ENCODE measurements at places on chromosomes 1 and 21.

DNA sequence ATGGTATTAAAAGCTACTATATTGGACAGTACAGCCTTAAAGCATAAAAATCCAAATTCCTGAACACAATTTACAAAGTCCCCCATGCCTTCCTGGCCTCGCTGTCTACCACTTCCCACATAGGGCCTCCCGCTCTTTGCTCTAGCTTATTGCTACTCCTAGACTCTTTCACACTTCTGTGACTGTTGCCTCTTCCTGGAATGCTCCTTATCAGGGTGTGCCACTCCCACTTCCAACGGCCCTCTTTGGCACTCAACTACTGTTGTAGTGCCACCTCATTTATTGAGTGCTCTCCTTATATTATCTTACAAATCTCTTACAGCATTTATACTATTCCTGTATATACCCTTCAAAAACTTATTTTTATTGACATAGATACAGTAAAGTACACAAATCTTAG is 4.8 kb downstream of the SARS1 start:
- DNase-seq, result no peak

GRCh38 chr1:76625886-76626678 is 241.2 kb upstream of the ST6GALNAC5 start:
- DNase-seq, result no peak

DNA sequence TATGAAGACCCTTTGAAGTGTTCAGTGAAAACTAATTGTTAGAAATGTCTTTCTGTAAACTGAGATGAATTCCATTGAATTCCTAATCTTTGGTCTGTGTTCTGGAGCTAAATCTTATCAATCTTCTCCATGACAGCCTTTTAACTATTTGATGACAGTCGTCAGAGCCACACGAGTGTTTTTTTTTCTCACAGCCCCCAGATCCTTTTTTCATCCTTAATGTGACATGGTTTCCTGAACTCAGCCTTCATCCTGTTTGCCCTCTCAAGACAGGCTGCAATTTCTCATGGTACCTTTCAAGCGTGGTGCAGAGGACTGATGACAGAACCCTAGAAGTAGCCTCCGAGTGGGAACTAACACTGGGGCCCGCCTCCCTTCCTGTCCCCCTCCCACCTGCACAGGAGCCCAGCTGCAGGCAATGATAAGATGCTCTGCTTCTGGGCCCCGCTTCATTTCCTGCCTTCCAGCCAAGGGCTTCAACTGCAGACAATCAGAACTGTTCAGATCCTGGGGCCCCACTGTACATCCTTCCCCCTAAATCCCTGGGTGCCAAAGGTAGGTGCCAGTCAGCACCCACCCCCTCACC is 114.6 kb upstream of the VAV3 start:
- no peak for DNase-seq

- DNase-seq, result no peak
These were observed 31.0 kb downstream of the KRTAP24-1 start for GRCh38 chr21:30251781-30252180.

- DNase-seq, result no peak
These were observed 172.9 kb upstream of the RUNX1 start for GRCh38 chr21:35222021-35222420.

DNA sequence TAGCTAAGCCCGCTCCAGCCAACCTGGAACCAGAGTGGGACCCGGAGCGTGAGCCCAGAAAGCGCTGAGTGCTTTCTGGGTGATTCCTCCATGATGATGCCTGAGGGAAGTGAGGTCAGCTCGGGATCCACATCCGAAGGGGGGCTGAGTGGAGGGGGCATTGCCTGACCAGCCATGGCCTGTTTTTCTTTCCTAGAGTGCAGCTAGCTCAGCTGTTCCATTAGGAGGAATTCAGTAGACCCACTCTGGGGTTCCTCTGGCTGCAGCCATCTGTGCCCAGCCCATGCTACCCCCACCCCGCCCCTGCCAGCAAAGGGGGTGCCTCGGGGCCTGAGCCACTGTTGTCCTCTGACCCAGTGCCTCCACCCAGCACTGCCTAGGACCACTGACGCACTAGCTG is 9.6 kb upstream of the SLC25A34 start:
- DNase-seq, result no peak

- no peak for DNase-seq
These were observed 213.7 kb downstream of the BRINP2 start for GRCh38 chr1:177384461-177384860.

DNA sequence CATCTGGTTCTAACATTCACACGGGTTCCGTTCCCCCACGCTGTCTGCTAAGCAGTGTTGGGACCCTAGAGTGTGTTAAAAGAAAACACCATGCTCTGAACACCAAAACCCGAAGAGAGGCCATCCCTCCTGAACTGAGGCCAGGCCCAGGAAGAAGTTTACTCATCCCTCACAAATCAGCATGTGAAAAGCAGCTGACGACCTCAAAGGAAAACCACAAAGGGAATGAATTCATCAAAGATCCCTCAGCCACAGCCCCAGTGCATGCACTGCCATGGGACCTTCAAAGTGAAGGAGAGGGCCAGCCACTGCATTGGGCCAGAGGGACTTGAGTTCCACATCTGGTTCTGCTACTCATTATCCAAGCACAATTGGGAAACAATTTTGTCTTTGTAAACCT is 7.0 kb upstream of the PSEN2 start:
- no peak for DNase-seq

GRCh38 chr1:12052008-12052573 is 11.0 kb upstream of the TNFRSF8 start:
- peak; percentile 84 for DNase-seq

DNA sequence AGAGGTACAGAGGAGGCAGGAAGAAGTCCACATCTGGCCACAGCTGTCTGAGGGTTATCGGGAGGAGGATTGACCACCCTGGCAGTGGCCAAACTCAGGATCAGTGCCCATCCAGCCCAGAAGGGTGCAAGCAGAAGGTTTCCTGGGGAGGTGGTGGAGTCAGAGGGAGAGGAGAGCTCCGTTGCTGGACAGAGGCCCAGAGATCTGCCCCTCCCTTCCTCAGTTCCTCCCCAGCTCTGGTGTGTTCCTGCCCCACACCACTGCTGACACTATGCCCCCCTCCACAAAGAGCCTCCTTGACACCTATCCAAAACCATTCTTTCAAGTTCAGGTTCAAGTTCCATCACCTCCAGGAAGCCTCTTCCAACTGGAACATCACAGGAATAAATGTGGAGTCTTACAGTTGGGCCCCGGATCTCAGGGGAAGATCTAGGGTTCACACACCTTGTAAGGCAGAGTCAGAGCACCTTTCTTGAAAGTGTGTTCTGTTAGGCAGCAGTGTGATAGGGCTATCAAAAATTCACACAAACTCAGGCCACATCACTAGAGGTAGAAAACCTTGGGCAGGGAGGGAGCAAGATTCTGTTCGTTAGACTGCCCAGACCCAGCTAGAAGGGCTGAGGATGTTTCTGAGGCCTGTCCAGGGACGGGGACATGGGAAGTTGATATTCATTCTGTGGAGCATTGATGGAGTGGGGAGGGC is 7.4 kb downstream of the LDLRAD1 start:
- no peak for DNase-seq

GRCh38 chr1:186894415-186894814 is 65.7 kb downstream of the PLA2G4A start:
- no peak for DNase-seq

DNA sequence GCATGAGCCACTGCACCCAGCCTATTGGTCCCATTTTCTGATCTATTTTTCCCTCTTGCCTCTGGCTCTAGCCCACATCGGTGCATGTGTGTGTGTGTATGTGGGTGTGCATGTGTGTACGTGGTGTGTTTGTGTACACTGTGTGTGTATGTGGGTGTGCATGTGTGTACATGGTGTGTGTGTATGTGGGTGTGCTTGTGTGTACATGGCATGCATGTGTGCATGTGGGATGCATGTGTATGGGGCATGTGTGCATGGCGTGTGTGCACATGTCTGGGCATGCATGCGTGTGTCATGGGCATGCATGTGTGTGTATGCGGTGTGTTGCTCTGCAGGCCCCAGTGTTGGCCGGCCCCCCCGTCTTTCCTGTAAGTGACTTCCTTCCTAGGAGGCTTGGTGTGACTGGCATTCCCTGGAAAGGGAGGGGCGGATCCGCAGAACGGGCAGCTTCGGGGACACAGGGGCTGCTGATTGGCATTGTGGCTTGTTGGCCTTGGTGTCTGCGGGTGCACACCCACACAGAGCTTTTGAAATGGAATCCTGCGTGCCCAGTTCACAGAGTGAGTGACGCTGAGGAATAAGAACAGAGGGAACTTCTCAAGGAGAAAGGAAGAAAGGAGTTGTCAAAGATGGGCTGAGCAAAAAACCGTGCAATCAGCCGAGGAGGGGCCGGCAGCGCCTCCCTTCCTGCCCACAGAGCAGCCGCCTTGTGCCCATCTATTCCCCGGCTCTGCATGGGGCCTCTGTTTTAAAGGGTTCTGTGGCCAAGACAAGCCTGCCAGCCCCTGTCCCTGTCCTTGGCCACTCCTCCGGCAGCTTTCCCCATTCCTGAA is 8.0 kb downstream of the PDXK start:
- DNase-seq, result no peak

DNA sequence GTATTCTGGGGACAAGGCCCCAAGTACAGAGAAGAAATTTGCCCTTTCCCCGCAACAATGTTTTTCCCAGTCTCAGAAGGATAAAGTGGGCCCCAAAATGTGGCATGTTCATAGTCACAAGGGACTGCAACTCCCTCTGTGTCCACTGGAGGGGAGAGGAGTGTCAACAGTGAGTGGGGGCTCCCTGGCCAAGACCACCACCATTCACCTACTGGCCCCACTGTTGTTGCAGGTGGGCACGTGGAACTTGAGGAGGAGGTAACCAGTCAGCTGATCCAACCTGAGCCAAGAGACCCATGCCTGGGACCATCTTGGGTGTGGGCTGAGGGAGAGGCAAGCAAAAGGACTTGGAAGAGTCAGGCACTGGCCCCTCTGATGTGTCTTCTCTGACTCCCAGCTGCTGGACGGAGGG is 777 bp downstream of the NUDT17 start:
- DNase-seq, result peak; percentile 74

DNA sequence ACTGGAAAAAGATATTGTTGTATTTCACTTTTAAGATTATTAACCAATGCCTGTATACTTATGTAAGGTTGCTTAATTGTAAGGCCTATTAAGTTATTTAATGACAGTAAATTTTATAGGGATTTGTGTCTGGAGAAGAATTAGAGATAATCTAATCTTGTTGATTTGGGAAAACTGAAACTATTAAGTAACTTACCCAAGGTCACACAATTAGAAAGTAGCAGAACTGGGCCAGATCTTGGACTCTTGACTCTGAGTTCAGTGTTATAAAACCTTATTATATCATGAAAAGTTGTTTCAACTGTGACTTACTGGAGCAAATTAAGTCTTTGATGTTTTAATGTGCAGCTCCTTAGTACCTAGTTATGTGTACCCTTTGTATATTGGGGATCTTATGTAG is 38.5 kb downstream of the CAMTA1 start:
- DNase-seq, result no peak

- no peak for DNase-seq
These were observed 387.8 kb downstream of the KCNH1 start for GRCh38 chr1:210746024-210746731.

- no peak for DNase-seq
These were observed 84.2 kb downstream of the OBSCN start for GRCh38 chr1:228291906-228292608.

- no peak for DNase-seq
These were observed 314.3 kb downstream of the HHIPL2 start for GRCh38 chr1:222233444-222234158.

- no peak for DNase-seq
These were observed 42.8 kb downstream of the CLDN14 start for GRCh38 chr21:36436829-36437744.

- DNase-seq, result peak; percentile 68
These were observed 14.3 kb downstream of the QSOX1 start for GRCh38 chr1:180168786-180169639.

GRCh38 chr1:23650344-23650990 is 41.1 kb upstream of the RPL11 start:
- no peak for DNase-seq

DNA sequence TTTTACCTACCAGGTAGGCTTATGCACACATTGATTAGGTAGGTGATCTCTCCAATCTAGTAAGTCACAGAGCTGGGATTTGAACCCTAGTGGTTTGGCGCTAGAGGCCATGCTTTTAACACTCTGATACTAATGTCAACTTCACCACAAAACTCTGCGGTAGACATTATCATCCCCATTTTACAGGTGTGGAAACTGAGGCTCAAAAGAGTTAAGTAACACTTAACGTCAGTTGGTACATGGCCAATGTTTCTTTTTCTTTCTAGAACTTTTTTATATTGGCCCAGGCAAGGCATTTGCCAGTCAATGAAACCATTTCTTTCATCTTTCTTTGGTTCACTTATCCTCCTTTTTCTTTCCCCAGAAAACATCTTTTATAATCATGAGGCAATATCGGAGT is 95.9 kb upstream of the KIF26B start:
- no peak for DNase-seq

DNA sequence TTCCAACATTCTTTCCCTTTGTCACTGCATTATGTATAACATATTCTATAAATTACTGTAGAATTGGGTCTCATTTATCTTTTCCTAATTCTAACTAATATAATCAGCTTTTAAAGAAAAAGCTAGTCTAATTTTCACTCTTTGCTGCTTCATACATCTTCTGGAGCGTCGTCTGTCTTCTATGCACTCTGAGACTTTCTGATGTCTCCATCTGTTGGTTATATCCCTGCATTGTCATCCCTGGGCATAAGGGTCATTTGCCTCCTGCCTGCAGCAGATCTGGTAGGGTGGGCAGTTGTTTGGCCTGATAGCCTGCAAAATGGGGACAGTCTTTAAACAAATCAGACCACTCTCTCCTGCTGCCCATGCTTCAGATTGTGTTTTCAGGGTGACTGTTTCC is 40.8 kb upstream of the DYNLT5 start:
- DNase-seq, result no peak

DNA sequence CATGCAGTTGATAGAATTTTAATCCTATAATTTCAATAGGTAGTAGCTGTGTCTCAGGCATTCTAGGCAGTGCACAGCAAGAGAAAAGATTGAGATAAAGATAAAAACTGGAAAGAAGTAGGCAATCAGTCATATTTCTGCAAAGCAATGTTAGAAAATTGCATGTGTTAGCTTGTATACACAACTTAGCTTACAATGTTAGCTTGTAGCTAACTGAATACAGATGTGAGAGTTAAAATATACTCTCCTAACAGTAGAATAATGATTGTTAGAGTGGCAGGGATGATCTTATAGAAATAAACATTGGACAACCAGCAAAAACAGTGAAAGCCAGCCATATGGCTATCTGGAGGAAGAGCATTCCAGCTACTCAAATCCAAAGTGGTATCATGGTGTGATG is 29.0 kb downstream of the PTPRC start:
- DNase-seq, result no peak

Measured in GM13977 (cell line).